ENCODE measurements at places on chromosomes 3 and 15. TPM values are rescaled to one million over a fixed set of nuclear protein-coding genes. Genes with fewer than 3 reads are reported as not detected.

The DCLK3 gene
- 1.6 TPM for total RNA-seq

The NOX5 gene
- total RNA-seq, result 0.55 TPM

The GABRR3 gene
- total RNA-seq, result 25.8 TPM

The EFHB gene
- total RNA-seq, result 1.8 TPM

The CACNA2D2 gene
- 17.4 TPM for total RNA-seq

The ROPN1 gene
- total RNA-seq, result not detected

The ZWILCH gene
- 18.3 TPM for total RNA-seq

The RARRES1 gene
- total RNA-seq, result 11.8 TPM

The CNTN6 gene
- 12.5 TPM for total RNA-seq

The WDR49 gene
- 1.1 TPM for total RNA-seq

The TNIK gene
- total RNA-seq, result 42.9 TPM

The VGLL4 gene
- 114 TPM for total RNA-seq

The SLC6A11 gene
- 10.4 TPM for total RNA-seq

The CFAP100 gene
- not detected for total RNA-seq

The STRC gene
- 5.1 TPM for total RNA-seq

The CASR gene
- 0.05 TPM for total RNA-seq

Measured in camera-type eye (tissue), 1 donor.